ENCODE measurements at places on chromosomes 7 and 10. TPM values are rescaled to one million over a fixed set of nuclear protein-coding genes. Genes with fewer than 3 reads are reported as not detected.

EGR2 gene
- 0.48 TPM for total RNA-seq

GCK gene
- total RNA-seq, result 0.75 TPM

DNA sequence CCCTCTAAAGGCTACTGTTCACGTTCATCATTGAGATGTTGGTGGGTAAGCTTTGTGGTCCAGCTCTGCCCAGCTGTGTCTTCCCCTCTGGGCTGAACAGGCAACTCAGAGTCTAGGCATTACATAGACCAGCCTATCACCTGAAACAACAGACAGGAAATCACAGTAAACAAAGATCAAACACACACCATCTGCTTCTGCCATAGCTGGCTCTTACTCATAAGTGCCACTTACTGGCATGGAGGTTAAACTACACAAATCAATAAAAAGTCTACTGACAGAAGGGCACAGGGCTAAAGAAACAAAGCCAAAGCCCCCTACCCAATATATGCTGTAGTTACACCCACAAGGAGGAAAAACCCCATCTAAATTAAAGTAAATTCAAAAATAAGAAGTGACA lies 35.0 kb downstream of the SEPTIN14 start:
- DNase-seq, result no peak
- H3K4me1 ChIP-seq, result no peaks in the 10 kb centered on the region
- no peaks in the 10 kb centered on the region for H3K27me3 ChIP-seq

SEPTIN14 gene
- total RNA-seq, result not detected
